ENCODE measurements at places on chromosomes 5 and 9.

DNA sequence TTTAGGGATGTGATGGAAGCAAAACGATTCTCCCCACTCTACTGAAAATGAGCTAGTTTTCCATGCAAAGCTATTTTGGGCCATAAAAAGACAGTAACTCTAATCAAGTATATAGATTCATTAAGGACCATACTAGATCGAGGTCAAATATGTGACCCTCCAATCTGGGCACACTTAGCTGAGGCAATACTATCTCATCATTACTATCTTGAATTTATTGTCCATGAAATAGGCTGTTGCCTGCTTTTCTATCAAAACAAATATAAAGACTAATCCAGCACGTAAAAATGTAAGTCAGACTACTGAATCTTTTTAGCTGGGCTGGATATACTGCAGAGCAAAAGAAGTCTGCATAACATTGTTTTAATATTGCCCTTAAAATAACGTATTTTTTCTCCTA, 943.1 kb downstream of the NR2F1-AS1 start:
- no peak for DNase-seq

DNA sequence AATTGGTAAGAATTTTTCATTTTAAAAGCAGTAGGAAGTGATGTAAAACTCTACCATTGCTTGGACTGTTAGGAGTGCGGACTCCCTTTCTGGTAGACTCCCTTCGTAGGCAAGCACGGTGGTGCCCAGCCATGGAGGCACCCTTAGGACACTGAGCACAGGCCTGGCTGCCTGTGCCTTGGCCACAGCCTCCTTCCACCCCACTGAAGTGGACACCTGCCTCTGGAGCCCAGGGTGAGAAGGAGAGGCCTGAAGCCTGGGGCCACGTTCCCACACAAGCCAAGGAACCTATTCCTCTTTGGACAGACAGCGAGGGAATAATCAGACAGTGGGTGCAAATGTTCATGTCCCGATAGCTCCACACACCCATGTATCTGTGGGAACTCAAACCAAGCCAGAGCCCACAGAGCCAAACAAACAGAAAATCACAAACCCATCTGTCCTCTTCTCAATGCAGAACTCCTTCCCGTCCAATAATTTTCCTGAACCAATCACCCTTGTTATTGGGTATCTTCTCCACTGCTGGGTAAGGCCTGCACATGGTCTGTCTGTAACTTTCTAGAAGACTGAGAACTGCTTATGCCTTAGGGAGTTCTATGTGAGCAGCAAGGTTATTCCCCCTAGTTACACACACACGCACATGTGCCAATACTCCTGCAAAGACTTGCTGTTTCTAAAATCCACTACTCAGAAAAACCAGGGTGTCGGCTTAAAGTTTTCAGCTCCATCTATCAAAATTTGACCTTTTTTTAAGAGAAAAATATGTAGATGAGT, 45.2 kb downstream of the UBE2QL1 start:
- DNase-seq = no peak

GRCh38 chr5:122668552-122668951, 106.3 kb upstream of the SNX2 start:
- DNase-seq = no peak

- no peak for DNase-seq
Observed at GRCh38 chr5:57412680-57413079, 69.9 kb downstream of the ACTBL2 start.

DNA sequence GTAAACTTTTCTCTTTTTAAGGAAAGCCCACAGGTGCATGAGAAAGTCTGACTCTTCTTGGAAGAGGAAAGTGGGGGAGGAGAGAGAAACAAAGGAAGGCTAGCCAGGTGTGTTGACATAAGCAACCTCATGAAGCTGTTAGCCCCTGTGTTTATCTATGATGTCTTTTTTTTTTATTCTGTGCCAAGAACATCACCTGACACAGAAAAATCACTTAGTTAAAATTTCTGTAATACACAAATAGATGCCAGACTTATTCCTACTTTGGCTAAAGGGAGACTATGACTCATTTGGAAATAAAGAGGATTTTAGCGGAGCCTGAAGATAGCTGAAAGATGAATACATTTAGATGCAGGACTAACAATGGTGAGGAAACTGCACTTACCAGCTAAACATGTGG, 58.3 kb downstream of the BAAT start:
- DNase-seq = no peak

DNA sequence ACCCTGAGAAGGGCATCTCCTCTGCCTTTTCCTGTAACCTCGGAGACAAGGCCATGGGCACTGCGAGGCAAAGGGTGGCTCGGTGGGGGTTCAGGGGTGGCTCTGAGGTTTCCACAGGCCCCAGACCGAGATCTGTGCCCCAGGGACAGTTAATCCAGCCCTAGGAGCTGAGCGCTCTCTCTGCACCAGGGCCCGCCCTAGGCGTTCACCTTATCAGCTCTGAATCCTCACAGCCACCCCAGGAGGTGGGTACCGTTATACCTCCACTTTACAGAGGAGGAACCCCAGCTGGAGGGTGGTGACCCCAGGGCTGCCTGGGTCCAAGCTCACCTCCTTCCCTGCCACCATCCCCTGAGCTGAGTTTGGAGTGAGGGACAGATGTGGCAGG, 2.3 kb upstream of the ENG start:
- DNase-seq = no peak

DNA sequence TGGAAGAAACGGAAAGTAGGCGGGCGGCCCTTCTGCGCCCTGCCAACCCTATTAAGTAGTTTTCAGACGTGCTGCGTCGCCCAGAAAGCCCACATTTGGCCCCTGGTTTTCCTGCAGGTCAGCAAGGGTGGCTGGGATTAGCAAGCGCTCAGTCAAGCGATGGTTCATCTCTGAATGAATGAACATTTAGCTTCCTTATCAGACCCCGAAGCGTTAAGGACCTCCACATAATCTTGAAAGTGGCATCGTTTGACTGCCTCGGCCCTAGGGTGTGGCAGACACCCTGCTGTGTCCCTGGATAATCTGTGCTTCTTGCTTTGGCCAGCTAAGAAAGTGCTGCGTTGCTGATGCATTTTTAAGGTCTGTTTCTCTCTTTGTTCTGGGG, 684 bp downstream of the TOR1B start:
- DNase-seq = no peak

GRCh38 chr5:57783693-57784092, 301.1 kb upstream of the ACTBL2 start:
- no peak for DNase-seq

DNA sequence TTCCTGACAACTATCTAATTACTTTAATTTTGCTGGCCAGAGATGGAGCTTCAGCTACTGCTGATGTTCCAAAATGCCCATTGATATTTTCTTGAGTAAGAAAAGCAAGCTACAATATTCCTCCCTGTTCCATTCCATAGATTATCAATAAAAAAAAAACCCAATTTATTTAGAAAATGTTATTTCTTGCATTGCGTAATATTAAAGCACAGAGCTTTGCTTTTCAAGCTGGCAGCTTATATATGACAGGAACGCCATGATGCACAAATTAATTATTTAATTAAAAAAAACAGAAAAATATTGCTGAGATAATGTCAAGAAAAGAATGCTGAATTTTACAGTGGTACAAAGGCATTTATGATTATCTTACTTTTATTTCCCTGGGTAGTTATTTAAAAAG, 47.9 kb downstream of the TRPM3 start:
- DNase-seq = no peak

DNA sequence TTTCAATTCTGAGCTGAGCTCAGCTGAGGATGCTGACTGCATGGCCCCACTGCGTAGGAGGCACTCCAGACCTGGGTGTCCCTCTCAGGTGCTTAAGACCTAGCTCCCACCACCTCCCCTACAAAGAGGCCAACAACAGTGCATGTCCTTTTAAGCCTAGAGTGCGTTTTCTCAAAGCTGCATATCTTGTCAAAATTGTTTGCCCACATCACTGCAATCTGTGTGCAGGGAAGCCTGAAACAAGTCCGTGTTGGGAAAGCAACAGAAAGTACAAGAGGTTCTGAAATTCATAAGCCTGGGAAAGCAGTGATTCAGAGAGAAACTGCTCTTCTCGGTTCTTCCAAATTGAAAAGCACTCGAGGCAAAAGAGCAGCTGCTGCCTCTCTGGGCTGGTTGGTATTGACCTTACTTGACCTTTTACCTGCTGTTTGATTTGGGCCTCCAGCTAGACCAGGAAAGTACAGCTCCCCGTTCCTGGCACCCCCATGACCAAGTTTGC, 238.4 kb downstream of the NR2F1-AS1 start:
- DNase-seq = no peak

- DNase-seq = no peak
Observed at GRCh38 chr9:125153712-125154367, 10.5 kb upstream of the SCAI start.

- DNase-seq = no peak
Observed at GRCh38 chr5:147267082-147267832, 32.4 kb downstream of the STK32A start.

GRCh38 chr9:93116072-93116961, 17.7 kb downstream of the NINJ1 start:
- DNase-seq = no peak

- no peak for DNase-seq
Observed at GRCh38 chr5:180366326-180366725, 13.2 kb upstream of the GFPT2 start.

- DNase-seq = no peak
Observed at GRCh38 chr5:128920345-128921215, 44.7 kb upstream of the SLC27A6 start.

DNA sequence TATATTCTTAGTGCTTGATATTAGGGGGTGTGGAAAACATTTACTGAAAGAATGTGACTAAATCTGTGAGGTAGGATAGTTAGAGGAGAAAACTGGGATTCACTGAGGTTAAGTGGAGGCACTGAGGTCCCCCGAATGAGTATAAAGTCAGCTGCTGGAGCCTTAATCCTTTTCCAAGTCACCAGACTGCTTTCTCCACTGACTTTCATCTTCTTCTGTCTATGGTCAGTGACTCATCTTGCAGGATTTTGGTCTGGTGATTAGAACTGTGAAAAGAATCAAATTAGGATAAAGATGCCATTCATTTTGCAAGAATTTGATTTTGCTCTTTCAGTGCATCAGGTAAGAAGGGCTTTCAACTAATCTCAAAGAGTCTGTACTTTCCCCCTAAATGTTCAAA, 89.3 kb upstream of the ALDH1A1 start:
- DNase-seq = no peak

GRCh38 chr5:154797762-154798161, 42.6 kb downstream of the LARP1 start:
- DNase-seq = no peak

- no peak for DNase-seq
Observed at GRCh38 chr5:132775476-132775961, 1.5 kb downstream of the SEPTIN8 start.

DNA sequence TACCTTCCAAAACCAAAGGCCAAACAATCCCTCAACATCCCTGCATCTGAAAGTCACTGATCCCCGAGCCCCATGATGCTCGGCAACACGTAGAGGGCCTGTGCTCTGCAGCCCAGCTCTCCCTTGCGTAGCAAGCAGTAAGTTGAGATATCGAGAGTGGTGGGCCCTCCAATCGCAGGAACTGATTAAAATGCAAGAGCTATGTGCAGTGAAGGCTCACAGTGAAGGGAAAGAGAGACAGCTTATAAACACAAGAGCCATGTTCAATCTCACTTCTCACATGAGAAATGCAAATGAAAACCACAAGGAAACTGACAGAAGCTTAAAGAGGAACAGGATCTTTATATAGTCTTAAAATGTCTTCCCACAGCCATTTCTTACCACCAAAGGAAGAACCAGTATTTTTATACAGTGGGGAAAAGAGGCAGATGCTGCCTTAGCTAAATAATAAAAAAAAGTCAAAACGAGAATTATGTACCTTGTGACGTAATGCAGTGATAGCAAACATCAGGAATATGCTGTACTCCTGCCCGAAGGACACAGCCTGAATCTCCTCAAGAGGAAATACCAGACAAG, 24.6 kb downstream of the TTF1 start:
- no peak for DNase-seq

DNA sequence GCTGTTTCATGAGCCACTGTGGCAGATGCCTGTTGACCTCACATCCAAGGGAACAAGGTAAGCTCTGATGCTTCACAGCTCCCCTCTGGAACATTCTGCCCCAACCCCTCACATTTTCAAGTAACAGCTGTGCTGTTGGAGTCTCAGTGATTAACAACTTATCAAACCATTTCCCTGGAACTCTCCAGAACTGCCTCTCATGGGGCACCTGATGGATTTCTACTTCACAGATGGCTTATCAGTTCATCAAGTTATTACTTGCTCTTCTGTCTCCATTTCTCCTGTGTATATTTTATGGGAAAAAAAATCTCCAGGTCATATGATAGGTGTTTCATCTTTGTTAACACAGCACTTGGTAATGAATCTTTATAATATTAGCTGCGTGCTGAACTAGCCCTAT, 322.4 kb downstream of the MAN2A1 start:
- no peak for DNase-seq

- no peak for DNase-seq
Observed at GRCh38 chr5:2642684-2643345, 108.7 kb downstream of the IRX2 start.

Measured in stimulated activated CD4-positive, alpha-beta T cell treated with anti-CD3 and anti-CD28 coated beads, Interleukin-4, amount 100 ng/mL, for 4 hours (primary cell).